NCI-H1436 treated with DMSO at 0.1 percent for 48 hours (cell line): ENCODE measurements at places on chromosomes 3 and 15.

GRCh38 chr3:28132941-28133340 is 108.5 kb upstream of the CMC1 start:
- DNase-seq, result no peak

GRCh38 chr3:194100856-194101390 is 35.0 kb upstream of the HES1 start:
- DNase-seq, result no peak

DNA sequence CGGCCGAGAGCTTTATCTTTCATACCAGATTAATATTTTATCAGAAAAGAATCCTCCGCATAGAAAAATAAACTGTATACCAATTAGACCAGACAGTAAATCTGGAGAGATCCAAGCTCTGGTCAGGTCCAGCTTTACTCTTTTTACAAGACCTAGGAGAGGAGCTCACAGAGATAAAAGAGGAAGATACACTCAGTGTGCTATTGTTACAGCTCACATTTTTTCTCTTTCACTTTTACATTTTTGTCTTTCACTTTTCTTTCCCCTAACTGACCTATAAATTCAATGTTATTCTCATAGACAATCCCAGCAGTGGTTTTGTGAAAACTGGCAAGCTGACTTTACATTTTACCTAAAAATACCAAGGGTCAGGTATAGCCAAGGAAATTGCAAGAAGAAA is 55.8 kb downstream of the GUCA1C start:
- no peak for DNase-seq

- DNase-seq, result no peak
These were observed 365.3 kb upstream of the KCNMB2 start for GRCh38 chr3:178170698-178171535.

- no peak for DNase-seq
These were observed 856.4 kb upstream of the ALCAM start for GRCh38 chr3:104510131-104510849.

GRCh38 chr3:184579513-184579912 is 17.9 kb downstream of the EPHB3 start:
- no peak for DNase-seq

GRCh38 chr3:23671851-23672589 is 133.7 kb upstream of the UBE2E1 start:
- DNase-seq, result no peak

GRCh38 chr3:20490996-20491395 is 305.0 kb upstream of the SGO1 start:
- no peak for DNase-seq

- DNase-seq, result no peak
These were observed 9.5 kb upstream of the C3orf49 start for GRCh38 chr3:63809607-63810006.

DNA sequence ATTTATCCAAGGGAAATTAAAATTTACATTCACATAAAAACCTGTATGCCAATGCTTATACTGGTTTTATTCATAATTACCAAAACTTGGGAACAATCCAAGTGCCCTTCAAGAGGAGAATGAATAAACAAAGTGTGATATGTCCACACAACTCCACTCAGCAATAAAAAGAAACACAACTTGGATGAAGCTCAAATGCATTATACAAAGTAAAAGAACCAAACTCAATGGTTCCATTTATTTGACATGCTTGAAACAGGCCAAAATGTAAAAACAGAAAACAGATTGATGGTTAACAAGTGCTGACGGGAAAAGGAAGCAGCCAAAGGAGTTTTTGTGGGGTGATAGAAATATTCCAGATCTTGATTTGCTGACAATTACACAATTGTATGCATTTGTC is 23.5 kb downstream of the OCA2 start:
- DNase-seq, result no peak

- no peak for DNase-seq
These were observed 10.1 kb upstream of the LMCD1 start for GRCh38 chr3:8491271-8492144.

GRCh38 chr3:109154979-109155378 is 18.5 kb downstream of the C3orf85 start:
- no peak for DNase-seq

GRCh38 chr3:30730967-30731366 is 124.6 kb downstream of the TGFBR2 start:
- DNase-seq, result no peak

DNA sequence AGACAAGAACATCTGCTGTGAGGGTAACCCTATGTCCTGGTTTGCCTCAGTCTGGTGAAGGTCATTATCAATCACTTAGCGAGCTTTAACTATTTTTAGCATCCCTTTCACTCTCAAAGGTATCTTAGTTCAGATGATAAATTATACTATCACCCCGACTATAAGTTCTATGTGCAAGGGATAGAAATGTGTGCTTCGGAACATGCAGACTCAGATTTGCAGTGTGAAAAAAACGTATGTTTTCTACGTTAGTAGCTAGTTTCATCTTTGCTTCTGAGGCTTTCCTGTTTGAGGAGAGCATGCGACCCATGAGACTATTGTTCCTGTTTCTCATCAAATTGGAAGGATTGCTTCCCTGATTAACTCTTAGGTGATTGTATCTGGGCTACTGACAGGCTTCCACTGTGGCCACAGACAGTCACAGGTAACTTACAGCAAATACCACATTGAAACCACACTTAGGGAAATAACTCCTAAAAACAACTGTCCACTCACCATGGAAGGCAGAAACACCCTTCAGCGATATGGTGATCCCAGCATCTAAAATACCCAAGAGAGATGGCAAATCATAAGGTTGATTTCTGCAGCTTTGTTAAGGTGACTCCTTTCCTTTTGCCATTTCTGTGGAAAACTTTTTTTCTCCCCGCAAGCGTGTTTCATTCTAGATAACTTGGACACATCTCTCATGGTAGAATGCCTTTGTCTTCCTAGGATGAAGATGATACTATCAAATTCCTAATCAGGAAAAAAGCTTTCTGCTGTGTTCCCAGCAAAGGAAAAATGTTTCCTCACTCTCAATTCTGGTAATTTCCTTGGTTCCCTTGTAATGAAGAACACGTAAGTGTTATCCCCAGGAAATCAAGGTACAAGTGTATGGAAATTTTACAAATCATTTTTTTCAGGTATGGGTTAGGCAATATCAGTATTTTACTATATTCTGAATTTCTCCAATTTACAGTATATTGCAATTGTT is 5.2 kb downstream of the GCSAM start:
- no peak for DNase-seq

DNA sequence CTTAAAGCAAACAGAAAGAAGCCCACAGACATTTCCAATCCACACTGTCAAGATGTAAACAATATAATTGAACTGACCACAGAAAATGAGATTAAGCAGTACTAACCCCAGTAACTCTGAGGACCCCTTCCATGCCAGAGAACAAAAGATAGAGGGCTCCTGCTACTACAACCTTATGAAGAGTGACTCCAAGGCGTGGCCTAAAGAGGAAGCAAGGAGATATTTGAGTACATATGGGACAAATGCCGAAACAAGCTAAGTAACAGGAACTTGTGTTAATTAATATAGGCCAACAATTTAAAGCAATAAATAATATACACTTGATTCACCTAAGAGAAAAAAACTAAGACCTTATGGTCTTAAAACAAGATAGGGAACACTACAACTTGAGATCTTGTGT is 25.0 kb upstream of the VPS39 start:
- no peak for DNase-seq

DNA sequence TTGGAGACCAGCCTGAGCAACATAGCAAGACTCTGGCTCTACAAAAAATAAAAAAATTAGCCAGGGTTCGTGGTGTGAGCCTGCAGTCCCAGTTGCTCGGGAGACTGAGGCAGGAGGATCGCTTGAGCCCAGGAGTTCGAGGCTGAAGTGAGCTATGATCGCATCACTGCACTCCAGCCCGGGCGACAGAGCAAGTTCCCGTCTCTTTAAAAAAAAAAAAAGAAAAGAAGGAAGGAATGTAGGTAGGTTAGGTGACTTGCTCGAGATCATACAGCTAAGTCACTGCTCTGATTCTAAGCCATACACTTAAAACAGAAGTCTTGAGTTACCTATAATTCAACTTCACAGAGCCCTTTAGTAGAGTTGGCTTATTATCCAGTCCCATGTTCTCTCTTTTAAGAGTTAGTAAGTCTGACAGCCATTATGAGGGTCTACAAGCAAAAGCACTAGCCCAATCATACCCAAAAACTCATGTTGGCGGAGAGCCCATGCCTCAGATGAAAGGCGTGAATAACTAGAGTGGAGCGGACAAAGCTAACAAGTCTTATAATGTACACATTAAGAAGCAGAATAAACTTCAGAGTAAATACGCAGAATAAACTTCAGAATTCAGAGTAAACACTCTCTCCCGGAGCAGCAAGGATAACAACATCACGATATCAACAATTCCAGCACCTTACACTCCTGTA is 768 bp downstream of the AAGAB start:
- no peak for DNase-seq

GRCh38 chr3:52788890-52789745 is 5.5 kb upstream of the ITIH3 start:
- no peak for DNase-seq

- no peak for DNase-seq
These were observed 37.9 kb downstream of the CMTM8 start for GRCh38 chr3:32276279-32276841.

- DNase-seq, result no peak
These were observed 1.1 kb downstream of the SAMMSON start for GRCh38 chr3:70000563-70001081.

GRCh38 chr3:121980450-121980796 is 41.6 kb downstream of the ILDR1 start:
- DNase-seq, result no peak

DNA sequence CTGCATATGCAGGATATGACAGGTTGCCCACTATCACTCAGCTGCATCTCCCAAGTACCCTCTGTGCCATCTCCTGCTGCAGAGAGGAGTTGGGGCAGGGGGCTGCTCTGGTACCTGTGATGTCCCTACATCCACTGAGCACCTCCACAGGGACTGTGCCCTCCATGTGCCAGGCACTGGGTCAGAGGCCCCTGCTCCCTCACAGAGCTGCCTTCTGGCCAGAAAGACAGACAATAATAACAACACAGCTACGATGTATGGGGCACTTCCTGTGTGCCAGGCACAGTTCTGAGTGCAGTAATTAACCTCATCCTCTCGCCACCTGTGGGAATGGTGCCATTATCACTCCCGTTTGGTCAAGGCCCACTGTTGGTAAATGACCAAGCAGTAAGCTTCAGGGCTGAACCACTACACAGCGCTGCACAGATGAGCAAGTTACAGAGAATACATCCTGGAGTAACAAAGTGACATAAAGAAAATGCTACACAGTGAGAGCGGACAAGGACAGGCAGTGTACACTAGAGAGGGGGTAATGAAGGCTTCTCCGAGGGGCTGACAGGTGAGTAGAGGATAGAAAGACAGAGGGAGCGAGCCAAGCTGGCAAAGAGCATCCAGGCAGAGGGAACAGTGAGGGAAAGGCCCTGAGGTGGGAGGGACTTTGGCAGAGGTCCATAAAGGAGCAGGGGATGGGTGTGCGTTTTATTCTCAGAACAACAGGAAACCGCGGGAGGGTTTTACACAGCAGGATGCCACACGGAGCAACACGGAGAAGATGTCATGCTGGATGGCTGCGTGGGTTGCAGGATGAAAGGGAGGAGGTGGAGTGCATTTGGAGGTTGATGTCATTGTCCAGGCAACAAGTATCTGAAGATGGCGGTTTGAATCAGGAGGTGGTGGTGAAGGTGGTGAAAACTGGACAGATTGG is 13.6 kb downstream of the WNT7A start:
- DNase-seq, result no peak

DNA sequence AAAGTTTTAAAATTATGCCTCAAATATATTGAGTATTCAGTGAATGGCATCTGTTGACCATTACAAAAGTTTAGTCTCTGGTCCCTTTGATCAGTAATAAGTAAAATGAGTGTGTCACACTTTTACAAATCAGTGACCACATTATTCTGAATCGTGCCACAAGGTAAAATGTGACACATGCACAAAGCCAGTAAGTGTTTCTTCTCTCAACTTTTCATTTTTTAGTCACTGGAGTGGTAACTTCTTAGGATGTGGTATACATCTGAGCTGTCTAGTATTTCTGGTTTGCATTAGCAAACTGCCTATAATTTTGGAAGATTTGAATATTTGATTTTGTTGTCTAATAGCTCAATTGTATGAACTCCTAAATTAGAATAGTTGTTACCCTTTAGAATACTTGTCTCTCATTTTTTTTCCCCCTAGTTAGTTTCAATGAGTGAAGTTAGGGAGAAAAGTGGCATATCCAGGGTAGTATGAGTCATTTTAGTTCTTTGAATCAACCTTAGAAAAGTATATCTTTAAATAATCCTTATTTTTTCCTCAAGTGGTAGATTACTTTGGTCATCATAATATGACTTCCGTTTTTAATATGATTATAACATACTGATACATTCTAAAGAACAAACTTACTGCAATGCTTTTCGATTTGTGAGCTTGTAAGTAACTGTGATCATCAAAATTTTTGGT is 18.1 kb downstream of the DNAJC13 start:
- DNase-seq, result no peak

GRCh38 chr3:54240-54639 is 142.3 kb upstream of the CHL1 start:
- no peak for DNase-seq

DNA sequence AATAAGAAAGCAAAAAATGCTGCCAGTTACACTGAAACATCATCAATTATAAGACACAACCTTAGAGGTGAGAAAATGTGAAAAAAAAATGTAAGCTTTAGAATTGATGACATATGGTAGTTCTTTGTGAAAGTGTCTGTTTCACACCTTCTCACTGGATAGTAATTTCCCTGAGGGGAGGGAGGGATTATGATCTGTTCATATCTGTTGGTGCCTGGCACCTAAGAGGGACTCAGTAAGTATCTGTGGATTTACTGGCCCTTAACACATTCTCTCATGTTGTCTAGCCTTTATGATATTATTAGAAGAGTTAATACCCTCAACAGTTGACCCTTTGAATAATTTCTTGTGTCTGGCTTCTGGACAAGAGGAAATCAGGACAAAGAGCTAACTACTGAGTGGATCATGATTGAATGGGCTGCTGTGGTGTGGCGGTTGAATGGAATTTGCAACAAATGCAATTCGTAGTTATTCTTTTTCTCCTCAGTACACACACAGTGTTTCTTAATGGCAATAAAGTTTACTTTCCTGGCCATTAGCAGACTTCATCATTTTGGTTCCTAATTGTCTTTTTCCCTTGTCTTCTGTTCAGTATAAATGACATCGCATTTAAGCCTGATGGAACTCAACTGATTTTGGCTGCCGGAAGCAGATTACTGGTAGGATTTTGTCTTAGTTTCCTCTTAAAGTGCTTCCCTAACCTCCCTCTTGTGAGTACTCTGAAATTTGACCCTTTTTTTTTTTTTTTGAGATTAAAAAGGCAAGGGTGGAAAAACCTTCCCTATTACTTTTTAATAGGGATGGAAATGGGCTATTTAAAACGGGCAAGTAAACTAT is 9.5 kb downstream of the IFT122 start:
- no peak for DNase-seq

- no peak for DNase-seq
These were observed 62.8 kb downstream of the FMN1 start for GRCh38 chr15:33131552-33132232.
